Hippocampal formation (tissue), 2 donors: ENCODE measurements at places on chromosomes 13 and 19.
A peak's percentile ranks its signal among the peaks of the same experiment; 100 is the strongest.

DNA sequence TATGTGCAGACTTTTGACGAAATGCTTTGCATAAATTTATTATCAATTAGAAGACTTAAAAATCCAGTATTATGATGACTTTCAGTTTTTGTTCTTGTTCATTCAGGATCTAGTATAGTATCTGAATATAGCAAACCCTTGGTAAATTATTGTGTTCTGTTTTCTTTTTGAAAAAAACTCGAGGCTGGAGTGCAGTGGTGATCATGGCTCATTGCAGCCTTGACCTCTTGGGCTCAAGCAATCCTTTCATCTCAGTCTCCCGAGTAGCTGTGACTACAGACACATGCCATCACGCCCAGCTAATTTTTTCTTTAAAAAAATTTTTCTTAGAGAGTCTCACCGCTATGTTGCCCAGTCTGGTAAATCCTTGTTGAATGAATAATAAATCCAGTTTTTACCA lies 4.6 kb downstream of the FARP1 start:
- no peak for DNase-seq

GRCh38 chr19:1279782-1280341 lies 4.5 kb downstream of the FAM174C start:
- peak; percentile 82 for DNase-seq

GRCh38 chr19:10706990-10707389 lies 5.8 kb downstream of the QTRT1 start:
- no peak for DNase-seq

GRCh38 chr13:100129605-100130004 lies 40.7 kb downstream of the PCCA start:
- no peak for DNase-seq

DNA sequence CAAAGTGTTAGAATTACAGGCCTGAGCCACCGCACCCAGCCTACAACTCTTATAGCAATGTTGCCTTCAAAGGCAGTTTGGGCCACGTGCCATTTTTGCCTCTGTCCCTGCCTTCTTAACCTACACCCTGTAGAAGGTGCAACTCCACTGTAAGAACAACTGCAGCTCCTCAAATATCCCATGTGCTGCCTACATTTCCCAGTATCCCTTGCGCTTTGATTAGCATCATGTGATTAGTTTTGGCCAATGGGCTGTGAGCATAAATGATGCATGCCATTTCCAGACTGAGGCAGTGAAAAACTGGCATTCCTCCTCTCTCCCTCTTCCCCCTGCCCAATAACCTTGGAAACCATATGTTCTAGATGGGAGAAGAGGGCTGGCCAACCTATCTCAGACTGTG lies 75.2 kb upstream of the MRI1 start:
- no peak for DNase-seq

DNA sequence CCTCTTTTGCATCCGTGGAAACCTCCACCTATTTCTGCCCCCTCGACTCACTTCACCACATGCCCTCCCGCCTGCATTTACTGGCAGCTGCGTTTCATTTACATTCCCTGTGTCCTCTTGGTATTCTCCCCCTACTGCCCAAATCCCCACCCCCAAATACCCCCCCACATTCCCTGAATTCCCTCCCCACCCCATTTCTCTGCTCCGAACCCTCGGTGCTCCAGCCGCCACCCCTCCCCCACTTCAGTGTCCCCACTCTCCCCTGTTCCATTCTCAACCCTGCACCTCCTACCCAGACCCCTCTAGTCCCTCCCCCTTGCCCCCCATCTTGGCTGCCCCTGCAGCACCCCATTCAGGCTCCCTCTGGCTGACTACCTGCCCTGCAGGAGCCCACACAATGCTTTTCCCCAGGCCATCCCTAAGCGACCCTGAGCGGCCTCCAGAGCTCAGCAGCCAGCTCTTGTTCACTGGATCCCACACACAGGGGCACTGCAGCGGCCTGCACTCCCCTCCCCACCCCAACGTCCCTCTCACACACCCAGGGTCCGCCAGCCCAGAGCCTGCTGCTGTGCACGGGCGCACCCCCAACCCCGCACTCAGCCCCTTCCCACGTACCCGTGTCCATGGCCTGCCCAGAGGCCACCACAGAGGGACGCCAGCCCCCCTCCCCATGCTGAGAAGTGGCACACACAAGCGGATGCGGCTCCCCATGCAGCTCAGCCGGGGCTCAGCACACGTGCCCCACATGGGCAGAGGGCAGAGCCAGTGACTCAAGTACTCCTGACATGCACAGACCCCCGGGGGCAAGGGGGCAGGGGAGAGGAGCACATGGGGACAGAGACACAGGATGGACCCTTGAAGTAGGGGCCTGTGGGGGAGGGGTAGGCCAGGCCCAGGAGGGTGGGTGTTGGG lies 26.3 kb downstream of the SHANK1 start:
- no peak for DNase-seq

GRCh38 chr13:20525144-20525600 lies 485 bp downstream of the CRYL1 start:
- DNase-seq, result peak; percentile 50

DNA sequence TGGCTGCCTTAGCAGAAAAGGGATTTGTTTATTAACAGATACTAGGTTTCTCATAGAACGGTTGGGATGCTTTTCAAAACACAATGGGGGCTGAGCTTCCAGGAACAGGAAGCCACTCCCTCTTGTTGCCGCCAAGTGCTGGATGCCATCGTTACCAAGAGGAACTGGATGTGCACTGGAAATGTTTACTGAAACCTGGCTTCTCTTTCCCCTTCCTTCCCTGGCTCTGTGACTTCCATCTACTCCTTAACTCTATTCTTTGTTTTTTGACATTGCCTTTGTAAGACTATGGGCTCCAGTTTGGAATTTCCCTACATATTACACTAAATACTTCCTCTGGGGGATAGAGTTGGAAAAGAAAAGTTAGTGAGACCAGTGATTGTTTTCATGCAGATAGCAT lies 11.7 kb upstream of the KL start:
- no peak for DNase-seq

- no peak for DNase-seq
Observed at GRCh38 chr13:28394422-28394821, 100.5 kb downstream of the FLT1 start.

- no peak for DNase-seq
Observed at GRCh38 chr13:81987677-81988357, 1646.9 kb upstream of the SPRY2 start.

DNA sequence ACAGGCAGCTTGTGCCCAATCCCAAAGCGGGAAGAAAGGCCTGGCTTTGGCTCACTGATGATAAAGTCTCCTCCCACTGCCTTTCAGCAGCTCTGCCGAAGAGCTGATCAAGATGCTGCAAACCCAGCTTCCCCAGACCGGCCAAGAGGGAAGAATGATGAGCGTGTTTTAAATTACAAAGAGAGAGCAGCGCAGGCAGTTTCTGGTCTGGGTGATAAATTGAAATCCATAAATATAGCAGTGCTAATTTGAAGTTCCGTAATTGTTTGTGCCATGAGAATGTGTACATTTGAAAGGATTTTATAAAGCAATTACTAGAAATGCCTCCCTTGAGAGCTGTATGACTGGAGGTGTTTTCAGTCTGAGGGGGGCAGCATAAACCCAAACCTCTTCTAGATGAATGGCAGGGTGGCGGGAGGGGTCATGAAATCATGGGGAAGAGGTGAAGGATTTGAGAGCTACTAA lies 171.8 kb downstream of the STK24 start:
- DNase-seq, result peak; percentile 38

- DNase-seq, result peak; percentile 67
Observed at GRCh38 chr19:8252922-8253589, 43.9 kb downstream of the CERS4 start.

DNA sequence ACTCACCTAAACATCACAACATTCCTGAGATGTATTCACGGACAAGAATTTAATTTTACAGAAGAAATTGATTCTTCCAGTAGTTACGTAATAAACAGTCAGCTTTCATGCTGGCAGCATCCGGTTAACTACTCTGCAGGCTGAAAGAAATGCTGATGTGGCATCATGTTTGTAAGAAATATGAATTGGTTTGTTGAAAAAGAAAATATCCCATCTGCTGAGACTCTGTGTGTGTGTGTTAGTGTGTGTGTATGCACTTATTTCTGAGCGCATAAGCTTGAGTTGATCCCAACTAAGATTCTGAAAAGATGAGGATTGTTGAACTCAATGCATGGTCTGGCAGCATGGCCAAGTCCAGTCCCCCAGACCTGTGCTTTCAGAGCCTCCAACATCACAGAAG lies 74.3 kb upstream of the FAM216B start:
- DNase-seq, result no peak
